Type B pancreatic cell (in vitro differentiated cells): ENCODE measurements at places on chromosomes 12 and 14.
A peak's percentile ranks its signal among the peaks of the same experiment; 100 is the strongest.

DNA sequence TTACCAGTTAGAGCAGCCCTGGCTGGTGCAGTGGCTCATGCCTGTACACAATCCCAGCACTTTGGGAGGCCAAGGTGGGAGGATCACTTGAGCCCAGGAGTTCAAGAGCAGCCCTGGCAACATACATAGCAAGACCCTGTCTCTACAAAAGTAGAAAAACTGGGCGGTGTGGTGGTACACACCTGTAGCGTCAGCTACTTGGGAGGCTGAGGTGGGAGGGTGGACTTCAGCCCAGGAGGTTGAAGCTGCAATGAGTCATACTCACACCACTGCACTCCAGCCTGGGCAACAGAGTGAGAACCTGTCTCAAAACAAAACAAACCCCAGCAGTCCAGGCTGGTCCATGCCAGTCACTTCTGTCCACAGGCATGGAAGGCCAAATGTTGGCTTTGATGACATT, 7.4 kb downstream of the COX14 start:
- no peak for DNase-seq

GRCh38 chr12:92301356-92301755, 155.7 kb upstream of the BTG1 start:
- no peak for DNase-seq

DNA sequence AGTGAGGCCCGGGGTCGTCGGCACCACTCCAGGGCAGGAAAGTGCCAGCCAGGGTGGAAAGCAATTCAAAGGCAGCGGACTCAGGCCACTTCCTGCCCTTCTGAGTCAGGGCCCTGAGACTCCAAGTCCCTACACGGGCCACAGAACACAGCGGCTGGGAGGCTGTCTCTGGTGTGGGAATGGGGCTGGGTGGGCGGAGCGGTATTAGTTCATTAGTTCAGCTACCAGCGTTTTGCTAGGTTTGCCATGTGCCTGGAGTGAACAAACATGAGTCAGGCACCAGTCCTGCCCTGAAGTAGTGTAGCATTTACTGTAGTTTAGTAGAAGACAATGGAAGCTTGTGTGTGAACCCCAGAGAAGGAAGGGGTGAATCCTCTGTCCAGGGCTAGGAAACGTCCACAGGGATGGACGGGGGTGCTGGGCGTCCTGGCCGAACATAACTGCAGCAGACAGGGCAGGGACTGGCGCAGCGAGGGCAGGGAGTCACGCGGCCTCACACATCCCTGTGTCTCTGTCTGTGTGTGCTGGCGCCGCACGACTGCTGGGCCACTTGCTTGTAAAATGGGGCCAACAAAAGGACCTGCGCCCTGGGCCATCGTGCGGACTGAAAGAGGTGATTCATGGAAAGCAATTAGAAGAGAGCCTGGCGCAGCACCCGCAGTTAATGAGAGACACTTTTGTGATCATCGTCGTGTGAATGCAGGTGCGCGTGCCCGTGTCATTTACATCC, 186.4 kb upstream of the PRMT8 start:
- no peak for DNase-seq

DNA sequence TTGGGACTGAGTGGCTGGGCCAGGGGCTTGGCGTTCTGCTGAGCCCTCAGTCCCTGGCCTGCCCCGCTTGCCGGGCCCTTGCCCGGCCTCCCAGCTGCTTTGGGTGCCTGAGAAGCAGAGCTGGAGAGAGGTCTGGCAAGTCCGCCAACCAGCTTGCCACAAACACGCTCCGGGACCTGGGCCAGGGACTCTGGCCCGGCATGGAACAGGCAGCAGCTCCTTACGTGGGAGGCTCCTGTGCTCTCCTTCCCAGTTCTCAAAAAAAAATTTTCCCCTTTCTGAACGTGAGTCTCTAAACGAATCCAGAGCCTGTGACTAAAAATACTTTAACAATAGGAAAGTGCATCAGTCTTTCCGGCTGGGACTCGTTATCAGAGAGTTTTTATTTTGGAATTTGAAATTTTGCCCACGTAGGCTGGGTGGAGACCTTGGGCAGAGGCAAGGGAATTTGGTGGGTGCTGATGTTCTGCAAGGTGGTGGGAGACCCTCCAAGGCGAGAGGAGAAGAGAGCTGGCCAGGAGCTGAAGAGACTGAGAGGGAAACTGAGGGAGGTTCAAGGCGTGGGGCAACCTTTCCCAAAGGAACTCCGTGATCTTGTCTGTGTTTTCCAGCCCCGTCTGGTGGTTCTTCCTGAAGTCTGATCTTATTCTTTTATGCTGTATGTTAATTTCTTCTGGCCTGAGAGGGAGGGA, 6.8 kb upstream of the NR4A1 start:
- DNase-seq: no peak

- no peak for DNase-seq
Observed at GRCh38 chr14:31212893-31213292, 5.3 kb upstream of the HECTD1 start.

DNA sequence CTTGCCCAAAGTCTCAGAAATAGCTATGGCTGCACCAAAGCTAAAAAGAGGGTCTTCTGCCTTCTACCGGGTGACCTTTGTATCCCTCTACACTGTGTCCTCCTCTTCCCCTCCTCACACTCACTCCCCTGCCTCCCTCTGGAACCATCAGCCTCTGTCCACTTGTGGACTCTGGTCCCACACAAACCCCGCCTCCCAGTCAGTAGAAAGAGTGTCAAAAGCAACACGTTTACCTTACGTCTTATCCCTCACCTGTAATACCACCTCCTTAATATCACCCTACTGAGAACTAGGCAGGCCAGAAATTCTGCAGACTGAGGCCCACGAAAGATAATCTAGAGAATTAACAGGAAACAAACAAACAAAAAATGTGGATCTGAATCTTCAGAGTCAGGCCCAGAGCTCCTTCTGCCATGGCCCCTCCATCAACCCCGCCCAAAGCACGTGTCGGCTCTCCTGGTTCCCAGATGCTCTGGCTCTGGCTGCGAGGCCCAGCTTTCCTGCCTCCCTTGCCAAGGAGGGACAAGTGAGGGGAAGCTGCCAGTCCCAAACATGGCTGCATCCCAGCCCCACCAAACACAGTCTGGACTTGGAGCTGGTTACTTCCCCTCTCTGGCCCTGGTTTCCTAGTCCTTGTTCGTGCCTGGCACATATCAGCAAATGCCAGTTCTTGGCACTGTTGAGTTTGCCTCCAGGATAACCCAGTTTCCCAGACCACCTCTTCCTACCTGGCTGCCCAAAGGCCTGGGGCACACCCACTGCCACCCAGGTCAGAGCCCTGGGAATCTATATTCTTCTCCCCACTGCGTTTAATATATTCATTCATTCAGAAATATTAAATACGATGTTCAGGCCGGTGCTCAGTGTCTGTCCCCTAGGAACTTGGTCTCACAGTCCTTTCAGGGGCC, 2.7 kb downstream of the ACTN1 start:
- DNase-seq: no peak

DNA sequence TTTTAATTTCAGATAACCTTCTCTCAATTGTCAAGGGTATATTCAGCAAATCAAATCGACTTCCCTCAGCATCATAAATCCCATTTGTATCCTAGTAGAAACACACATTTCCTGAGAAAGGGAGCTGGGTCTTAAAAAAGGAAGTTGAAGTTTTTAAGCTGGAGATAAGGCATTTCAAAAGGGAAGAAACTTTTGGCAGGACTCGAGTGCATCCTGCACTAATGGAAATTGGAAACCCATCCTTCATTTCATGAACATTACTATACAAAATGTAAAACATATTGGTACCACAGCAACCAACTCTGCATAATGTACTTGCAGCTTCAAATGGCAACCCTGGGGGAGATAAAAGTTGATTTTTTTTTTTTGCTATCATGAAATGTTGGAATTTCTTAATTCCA, 23.7 kb upstream of the TMCC3 start:
- DNase-seq: no peak

GRCh38 chr12:24460099-24460498, 488.8 kb downstream of the BCAT1 start:
- no peak for DNase-seq

DNA sequence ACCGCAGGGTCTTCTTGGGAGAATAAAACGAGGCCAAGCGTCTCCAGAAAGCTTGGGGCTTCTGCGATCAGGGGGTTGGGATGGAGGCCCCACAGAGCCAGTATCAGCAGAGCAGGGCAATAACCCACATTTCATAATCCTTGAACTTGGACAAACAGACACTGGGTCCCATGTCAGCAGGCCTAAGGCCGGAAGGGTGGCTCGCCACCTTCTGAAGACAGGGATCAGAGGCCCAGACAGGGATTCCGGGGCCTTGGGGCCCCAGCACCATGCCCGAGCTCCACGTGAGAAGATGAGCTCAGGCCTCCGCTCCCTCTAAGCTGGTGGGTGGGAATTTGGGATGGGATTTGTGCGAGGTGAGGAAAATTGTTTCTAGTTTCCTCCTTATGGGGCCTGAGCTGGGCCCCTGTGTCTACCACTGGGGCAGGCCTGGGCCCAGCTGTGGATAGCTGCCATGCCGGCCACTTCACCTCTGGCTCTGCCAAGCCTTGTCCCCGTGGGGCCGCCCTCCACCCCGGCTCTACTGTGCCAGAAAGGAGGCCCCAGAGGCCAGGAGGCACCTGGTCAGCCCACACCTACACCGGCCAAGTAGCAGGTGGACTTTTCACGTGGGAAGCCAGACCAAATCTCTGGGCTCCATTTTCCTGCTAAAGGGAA, 67.2 kb upstream of the DLK1 start:
- DNase-seq: no peak

DNA sequence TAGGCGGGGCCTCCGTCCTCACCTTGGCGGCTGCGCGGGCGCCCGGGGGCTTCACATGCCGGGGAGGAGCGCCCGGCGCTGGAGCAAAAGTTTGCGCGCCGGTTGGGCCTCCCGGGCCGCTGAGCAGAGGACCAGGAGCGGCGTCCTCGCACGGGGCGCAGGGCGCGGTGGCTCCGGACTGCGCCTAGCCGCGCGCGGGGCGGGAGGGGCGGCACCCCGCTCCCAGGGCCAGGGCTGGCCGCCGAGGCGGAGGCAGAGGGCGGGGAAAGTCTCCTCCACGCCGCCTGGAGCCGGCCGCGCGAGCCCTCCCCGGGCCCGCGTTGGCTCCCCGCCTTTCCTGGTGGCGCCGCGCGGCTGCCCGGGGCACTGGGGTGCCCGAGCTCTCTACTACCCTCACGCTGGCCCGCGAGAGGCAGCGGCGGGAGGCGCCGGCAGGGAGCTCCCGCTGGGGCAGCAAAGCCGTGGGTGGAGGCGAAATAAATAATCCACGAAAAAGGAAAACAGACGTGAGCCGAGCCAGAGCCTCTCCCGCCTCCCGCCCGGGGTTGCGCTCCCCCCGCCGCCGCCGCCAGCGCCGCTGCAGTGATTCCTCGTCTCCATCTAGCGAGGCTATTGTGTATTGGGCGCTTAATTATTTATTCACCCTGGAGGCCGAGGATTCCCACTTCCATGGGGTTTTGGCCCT, 400 bp upstream of the PRIMA1 start:
- peak; percentile 71 for DNase-seq

DNA sequence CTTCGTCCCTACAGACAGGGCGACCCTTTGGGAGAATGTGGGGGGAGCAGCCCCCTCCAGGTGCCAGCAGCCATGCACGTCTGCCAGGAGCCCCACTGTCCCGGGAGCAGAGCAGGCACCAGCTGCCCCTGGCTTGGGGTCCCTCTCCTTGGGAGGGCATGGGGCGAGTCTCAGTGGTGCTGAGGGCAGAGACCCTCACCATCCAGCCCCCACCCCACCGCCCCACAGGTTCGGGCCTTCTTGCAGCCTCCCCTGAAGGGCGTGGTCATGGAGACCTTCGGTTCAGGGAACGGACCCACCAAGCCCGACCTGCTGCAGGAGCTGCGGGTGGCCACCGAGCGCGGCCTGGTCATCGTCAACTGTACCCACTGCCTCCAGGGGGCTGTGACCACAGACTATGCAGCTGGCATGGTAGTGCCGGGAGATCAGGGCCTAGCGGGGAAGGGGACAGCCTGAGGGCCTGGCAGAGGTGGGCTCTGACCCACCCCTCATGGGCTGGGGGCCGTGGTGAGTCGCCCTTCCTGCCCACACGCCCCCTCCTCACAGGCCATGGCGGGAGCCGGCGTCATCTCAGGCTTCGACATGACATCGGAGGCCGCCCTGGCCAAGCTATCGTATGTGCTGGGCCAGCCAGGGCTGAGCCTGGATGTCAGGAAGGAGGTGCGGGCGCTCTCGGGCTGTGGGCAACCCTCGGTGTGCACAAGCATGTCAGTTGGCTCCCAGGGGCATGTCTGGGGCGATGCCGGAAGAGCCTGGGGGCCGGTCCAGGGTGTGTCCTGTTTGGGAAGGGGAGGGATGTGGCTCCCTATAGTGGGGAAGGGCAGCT, 18.8 kb downstream of the ASPG start:
- no peak for DNase-seq

DNA sequence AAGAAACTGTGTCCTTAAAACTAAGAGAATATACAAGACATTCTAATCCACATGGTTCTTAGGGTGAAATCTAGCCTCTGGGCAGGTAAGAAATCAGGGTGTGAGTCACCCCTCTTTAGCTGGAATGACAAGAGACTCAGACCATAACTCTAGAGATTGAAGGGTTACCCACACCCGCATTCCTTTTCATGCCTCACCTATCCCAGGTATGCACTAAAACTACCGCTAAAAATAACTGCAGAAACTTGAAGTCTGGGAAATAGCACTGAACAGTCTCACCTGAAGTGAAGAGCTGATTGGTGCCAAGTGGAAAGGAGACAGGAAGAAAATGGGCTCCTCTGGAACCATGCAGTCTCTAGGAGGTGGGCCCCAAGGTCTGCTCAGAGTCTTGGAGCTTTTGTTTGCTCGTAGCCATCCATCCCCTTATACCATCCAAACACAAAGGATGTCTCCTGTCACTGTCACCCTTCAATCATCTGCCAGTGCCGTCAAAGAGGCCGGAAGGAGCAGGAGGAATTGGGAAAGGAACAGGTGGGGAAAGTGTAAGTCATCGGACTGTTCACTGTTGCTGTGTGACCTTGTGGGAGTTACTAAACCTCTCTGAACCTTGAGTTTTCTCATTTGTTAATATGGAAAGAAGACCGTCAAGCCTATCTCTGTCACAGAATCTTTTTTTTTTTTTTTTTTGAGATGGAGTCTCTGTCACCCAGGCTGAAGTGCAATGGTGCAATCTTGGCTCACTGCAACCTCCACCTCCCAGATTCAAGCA, 22.4 kb downstream of the DDX47 start:
- no peak for DNase-seq

- DNase-seq: no peak
Observed at GRCh38 chr14:52873065-52873464, 77.8 kb downstream of the FERMT2 start.

DNA sequence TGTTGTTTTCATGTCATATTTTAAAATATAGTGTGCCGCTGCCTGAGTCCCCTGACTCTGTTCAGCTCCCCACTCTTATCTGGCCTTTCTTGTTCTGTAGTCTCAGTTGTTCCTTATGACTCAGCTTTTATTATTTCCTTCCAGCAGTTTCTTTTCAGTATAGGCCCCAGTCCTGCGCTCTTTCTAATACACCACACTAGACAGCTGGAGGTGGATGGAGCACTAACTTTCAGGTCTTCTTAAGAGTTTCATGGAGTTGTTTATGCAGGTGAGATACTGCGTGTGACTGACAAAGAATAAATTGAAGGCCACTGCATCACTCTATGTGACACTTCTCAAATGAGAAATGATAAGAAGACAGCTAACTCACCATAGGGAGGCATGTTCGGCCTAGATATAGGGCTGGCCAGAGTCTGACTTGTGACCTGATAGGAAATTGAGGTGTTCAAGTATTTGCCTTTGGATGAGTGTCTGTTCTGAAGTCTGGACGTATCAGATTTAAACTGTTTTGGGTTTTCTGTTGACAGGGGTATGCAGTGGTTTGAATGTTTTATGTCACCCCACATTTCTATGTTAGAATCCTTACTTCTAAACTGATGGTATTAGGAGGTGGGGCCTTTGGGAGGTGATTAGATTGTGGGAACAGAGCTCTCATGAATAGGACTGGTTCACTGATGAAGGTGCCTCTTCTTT, 60.8 kb upstream of the CLMN start:
- DNase-seq: peak; percentile 0

GRCh38 chr14:30077946-30078345, 150.3 kb upstream of the PRKD1 start:
- no peak for DNase-seq
